Esophagus squamous epithelium (tissue), 5 donors: ENCODE measurements at places on chromosomes 1 and 21.
A peak's percentile ranks its signal among the peaks of the same experiment; 100 is the strongest.

DNA sequence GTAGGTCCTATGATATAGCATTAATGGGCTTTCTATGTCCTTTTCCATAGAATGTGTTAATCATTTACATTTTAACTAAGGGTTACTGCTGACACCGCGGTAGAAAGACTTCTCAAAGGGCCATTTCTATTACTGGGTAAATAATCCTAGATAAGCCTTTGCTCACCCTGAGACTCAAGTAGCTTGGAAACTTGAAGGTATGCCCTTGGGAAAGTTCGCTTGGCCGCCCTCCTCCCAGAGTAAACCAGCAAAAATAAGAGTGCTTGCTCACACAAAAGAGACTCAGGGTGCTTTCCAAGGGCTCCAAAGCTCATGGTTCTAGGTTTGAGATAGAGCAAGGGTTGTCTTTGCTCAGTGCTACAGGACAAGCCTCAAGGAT, 85.8 kb upstream of the TMPRSS2 start:
- no peaks in the 10 kb centered on the region for H3K36me3 ChIP-seq
- no peak for DNase-seq
- peaks cover 21% of the 10 kb centered on the region for H3K27me3 ChIP-seq
- H3K4me1 ChIP-seq: no peaks in the 10 kb centered on the region

GRCh38 chr1:179087665-179088064, 5.8 kb downstream of the TOR3A start:
- H3K36me3 ChIP-seq: no peaks in the 10 kb centered on the region
- no peak for DNase-seq
- no peak overlapping the region for H3K4me3 ChIP-seq
- no peaks in the 10 kb centered on the region for H3K4me1 ChIP-seq
- no peaks in the 10 kb centered on the region for H3K27me3 ChIP-seq

- no peak for DNase-seq
- H3K4me1 ChIP-seq: no peaks in the 10 kb centered on the region
- no peaks in the 10 kb centered on the region for H3K27me3 ChIP-seq
- H3K27ac ChIP-seq: peak overlapping the region; percentile 36
Measured at GRCh38 chr1:232578651-232579195, 51.2 kb downstream of the SIPA1L2 start.

DNA sequence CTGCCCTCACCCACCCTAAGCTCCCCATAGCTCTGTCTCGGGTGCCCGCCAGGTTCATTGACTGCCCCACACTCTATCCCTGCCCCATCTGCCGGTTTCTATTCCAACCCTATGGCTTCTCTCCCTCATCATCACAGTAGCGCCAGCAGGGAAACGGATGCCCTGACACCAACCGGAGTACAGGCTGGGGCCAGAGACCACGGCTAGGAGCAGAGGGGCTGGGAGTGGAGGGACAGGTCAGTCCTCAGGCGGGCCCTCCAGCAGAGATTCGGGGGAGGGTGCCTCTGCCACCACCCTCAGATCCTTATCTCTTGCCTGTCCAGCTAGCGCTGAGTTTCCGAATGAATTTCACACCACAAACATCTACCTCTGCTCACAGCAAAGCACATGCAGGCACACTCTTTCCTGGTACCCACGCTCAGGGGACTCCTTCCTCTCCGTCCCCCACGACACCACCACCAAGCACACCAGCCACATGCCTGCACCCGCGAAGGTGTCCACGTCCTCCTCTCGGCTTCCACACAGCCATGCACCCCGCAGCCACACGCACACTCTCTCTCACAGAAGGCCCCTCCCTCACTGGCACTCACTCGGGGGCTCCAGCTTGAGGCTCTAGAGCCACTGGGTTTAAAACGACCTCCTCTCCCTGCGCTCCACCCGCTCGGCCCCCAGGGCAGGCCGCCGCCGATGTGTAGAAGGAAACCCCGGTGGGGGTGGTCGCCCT, 7.2 kb downstream of the TAL1 start:
- H3K4me1 ChIP-seq: peaks cover 43% of the 10 kb centered on the region
- DNase-seq: no peak
- H3K27ac ChIP-seq: no peak overlapping the region
- peaks cover 28% of the 10 kb centered on the region for H3K27me3 ChIP-seq

DNA sequence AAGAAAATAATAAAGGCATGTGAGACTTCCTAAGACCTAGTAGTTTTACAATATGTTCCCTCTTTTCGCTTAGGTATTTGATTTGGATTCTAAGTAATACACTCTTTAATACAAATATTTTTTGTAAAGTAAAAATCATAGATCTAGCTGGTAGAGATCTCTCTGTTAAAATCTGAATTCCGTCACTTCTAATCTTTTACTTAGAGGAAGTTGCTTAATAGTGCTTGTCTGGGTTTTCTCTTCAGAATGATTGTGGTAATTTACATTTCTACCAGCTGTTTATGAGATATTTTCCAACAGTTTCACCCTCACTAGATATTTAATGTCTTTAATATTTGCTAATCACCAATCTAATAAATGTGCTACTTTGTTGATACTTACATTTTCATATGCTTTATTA, 23.3 kb downstream of the RBM11 start:
- no peaks in the 10 kb centered on the region for H3K36me3 ChIP-seq
- H3K27me3 ChIP-seq: no peaks in the 10 kb centered on the region
- DNase-seq: no peak

GRCh38 chr1:105270966-105271365, 1521.3 kb downstream of the AMY1C start:
- H3K4me1 ChIP-seq: no peaks in the 10 kb centered on the region
- no peaks in the 10 kb centered on the region for H3K36me3 ChIP-seq
- H3K27me3 ChIP-seq: no peaks in the 10 kb centered on the region
- no peak for DNase-seq
- H3K27ac ChIP-seq: no peak overlapping the region

DNA sequence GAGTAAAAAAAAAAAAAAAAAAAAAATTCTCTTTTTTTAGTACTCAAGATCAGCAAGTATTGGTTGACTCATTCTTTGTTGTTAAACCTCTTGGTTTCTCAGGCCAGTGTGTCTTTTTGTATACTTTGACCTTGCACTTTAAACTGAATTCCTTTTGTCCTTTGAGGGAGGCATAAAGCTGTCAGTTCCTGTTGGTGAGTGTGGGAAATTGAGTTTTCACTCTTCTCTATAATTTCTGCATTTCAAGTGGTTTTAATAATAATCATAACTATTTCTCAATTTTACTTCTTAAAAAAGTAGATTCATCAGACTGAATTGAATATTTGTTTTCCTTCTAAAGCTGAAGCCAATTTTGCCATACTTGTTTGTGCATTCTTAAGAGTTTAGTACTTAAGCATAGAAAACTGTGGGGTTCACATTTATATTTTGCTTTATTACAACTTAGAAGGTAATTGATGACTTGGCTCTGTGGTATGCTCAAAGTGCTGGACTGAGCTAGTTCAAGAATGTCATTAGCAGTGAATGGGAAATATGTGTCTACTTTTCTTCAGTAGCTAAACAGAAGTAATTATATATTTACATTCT, 43.4 kb downstream of the ITSN1 start:
- no peaks in the 10 kb centered on the region for H3K36me3 ChIP-seq
- H3K27ac ChIP-seq: no peak overlapping the region
- H3K27me3 ChIP-seq: no peaks in the 10 kb centered on the region

- no peak overlapping the region for H3K27ac ChIP-seq
- no peaks in the 10 kb centered on the region for H3K27me3 ChIP-seq
- H3K36me3 ChIP-seq: peaks cover 7% of the 10 kb centered on the region
- peaks cover 37% of the 10 kb centered on the region for H3K4me1 ChIP-seq
- no peak for DNase-seq
- H3K4me3 ChIP-seq: no peak overlapping the region
Measured at GRCh38 chr1:53324321-53324720, 3.5 kb downstream of the LRP8 start.

DNA sequence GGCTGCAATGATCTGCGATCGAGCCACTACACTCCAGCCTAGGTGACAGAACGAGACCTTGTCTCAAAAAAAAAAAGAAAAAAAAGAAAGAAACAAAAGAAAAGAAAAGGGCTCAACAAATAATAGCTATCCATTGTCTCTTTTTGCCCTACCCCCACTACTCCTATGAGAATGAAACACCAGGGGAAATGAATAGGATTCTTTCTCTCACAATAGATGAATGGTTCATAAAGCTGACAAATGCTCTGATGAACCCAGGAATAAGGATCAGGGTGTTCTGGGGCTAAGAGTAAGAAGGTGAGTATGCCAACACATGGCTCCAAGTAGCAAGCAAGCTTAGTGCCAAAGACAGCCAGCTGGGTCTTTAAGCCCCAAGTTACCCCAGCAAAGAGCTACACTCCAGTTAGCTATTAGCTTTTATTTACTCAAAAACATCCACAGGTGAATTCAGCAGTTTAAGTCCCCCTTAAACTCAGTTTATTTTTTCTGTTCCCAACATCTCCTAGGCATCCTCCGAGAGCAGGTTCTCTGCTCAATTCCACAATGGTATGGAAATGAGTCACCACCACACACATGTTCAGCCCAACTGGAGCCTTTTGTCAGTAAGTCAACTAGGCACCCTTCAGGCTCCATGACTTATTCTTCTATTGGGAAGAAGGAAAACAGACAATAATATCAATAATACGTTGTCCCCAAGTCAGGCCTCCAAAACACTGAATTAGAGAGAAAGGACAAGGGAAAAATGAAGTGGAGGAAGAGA, 4.2 kb downstream of the ADORA3 start:
- no peaks in the 10 kb centered on the region for H3K36me3 ChIP-seq
- H3K27me3 ChIP-seq: no peaks in the 10 kb centered on the region
- no peak overlapping the region for H3K27ac ChIP-seq
- no peaks in the 10 kb centered on the region for H3K4me1 ChIP-seq
- H3K4me3 ChIP-seq: no peak overlapping the region

GRCh38 chr1:6625584-6626149, 999 bp downstream of the THAP3 start:
- no peak for DNase-seq
- peak overlapping the region; percentile 79 for H3K4me3 ChIP-seq
- peak overlapping the region; percentile 95 for H3K27ac ChIP-seq
- no peaks in the 10 kb centered on the region for H3K27me3 ChIP-seq
- peaks cover 36% of the 10 kb centered on the region for H3K4me1 ChIP-seq

DNA sequence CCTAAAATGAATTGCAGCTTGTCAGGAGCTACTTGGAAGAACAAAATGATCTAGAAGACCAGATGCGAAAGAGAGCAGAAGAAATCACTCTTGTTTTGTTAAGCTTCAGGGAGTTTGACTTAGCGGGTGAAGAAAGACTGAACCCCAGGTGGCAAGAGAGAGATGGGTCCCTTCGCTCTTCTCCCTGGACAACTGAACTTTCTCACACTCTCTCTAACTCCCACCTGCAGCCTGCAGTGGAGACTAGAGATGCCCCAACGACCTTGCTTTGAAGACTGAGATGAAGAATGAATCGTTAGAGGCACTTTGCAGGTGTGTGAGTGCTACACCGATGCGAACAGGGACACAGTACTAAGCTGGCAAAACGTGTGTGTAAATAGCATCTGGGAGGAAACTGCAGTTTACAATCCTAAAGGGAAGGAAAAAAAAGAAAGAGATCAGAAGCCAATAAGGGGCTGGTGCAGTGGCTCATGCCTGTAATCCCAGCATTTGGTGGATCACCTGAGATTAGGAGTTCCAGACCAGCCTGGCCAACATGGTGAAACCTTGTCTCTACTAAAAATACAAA, 64.5 kb upstream of the LYST start:
- H3K36me3 ChIP-seq: no peaks in the 10 kb centered on the region
- DNase-seq: no peak
- peak overlapping the region; percentile 67 for H3K27ac ChIP-seq
- no peak overlapping the region for H3K4me3 ChIP-seq
- H3K27me3 ChIP-seq: no peaks in the 10 kb centered on the region

- no peak overlapping the region for H3K4me3 ChIP-seq
- no peaks in the 10 kb centered on the region for H3K4me1 ChIP-seq
- H3K36me3 ChIP-seq: no peaks in the 10 kb centered on the region
- no peaks in the 10 kb centered on the region for H3K27me3 ChIP-seq
Measured at GRCh38 chr1:6111991-6112689, 66.5 kb downstream of the KCNAB2 start.

- H3K27me3 ChIP-seq: no peaks in the 10 kb centered on the region
- peaks cover 19% of the 10 kb centered on the region for H3K36me3 ChIP-seq
- H3K4me3 ChIP-seq: no peak overlapping the region
- H3K27ac ChIP-seq: no peak overlapping the region
Measured at GRCh38 chr1:25973610-25974321, 24.1 kb downstream of the PAFAH2 start.

- peaks cover 60% of the 10 kb centered on the region for H3K36me3 ChIP-seq
- H3K27me3 ChIP-seq: no peaks in the 10 kb centered on the region
- H3K4me3 ChIP-seq: no peak overlapping the region
- no peak overlapping the region for H3K27ac ChIP-seq
- H3K4me1 ChIP-seq: peaks cover 7% of the 10 kb centered on the region
Measured at GRCh38 chr1:18876210-18876609, 16.8 kb upstream of the TAS1R2 start.

- H3K36me3 ChIP-seq: no peaks in the 10 kb centered on the region
- H3K4me3 ChIP-seq: no peak overlapping the region
- H3K4me1 ChIP-seq: no peaks in the 10 kb centered on the region
- no peak overlapping the region for H3K27ac ChIP-seq
Measured at GRCh38 chr1:117540532-117540931, 65.3 kb upstream of the TENT5C start.

- no peak for DNase-seq
- no peak overlapping the region for H3K27ac ChIP-seq
- H3K4me3 ChIP-seq: no peak overlapping the region
- H3K36me3 ChIP-seq: no peaks in the 10 kb centered on the region
- no peaks in the 10 kb centered on the region for H3K27me3 ChIP-seq
Measured at GRCh38 chr1:51115714-51116404, 13.8 kb downstream of the C1orf185 start.

DNA sequence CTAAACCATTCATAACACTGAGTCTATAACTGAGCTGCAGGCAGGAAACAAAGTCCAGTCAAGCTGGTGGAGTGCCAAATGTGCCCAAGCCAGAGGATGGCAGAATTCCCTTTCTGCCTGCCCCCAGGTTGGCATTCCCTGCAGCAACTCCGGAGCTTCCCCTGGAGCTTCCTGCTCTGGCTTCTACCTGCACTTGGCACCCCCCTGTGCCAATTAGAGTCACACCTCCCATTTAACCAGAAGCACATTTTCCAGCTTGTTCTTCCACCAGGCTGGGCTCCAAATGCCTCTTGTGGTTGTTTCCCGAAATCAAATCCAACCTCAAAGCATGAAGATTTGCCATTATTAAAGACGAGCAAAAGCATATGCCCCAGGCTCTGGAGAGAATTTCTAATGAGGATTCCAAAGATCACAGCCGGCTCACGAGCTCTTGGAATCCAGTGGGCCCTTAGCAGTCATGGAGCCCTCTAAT, 294.5 kb downstream of the RRAGC start:
- no peaks in the 10 kb centered on the region for H3K36me3 ChIP-seq
- peaks cover 44% of the 10 kb centered on the region for H3K27me3 ChIP-seq
- no peak for DNase-seq
- H3K4me3 ChIP-seq: no peak overlapping the region
- H3K27ac ChIP-seq: no peak overlapping the region

DNA sequence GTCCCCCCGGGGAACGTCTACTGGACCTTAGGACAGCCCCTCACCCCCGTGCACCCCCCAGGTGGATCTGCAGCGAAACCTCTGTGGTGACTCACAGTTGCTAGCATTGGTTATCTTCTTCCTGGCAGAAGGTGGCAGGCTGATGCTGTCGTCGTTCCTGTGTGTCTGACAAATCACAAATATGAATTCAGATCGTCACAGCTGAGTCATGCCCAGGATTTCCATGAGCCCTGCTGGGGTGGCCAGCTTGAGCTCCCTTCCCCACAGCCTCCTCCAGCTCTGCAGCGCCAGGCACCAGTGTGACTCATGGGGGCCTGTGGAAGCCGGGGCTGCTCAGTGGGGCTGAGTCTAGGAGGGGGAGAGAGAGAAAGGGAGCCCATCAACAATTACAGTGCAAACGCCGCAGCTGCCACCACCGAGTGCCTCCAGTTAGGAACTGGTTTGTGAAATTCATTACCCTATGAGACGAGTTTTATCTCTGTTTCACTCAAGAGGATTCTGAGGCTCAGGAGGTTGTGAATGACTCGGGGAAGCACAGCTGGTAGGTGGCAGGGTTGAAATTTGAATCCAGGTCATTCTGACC, 197.9 kb downstream of the DYRK1A start:
- no peaks in the 10 kb centered on the region for H3K27me3 ChIP-seq
- H3K4me3 ChIP-seq: peak overlapping the region; percentile 88
- peak; percentile 60 for DNase-seq
- peaks cover 8% of the 10 kb centered on the region for H3K4me1 ChIP-seq
- H3K27ac ChIP-seq: peak overlapping the region; percentile 94
